ENCODE measurements at places on chromosomes 12 and 14. TPM values are rescaled to one million over a fixed set of nuclear protein-coding genes. Genes with fewer than 3 reads are reported as not detected.

DNA sequence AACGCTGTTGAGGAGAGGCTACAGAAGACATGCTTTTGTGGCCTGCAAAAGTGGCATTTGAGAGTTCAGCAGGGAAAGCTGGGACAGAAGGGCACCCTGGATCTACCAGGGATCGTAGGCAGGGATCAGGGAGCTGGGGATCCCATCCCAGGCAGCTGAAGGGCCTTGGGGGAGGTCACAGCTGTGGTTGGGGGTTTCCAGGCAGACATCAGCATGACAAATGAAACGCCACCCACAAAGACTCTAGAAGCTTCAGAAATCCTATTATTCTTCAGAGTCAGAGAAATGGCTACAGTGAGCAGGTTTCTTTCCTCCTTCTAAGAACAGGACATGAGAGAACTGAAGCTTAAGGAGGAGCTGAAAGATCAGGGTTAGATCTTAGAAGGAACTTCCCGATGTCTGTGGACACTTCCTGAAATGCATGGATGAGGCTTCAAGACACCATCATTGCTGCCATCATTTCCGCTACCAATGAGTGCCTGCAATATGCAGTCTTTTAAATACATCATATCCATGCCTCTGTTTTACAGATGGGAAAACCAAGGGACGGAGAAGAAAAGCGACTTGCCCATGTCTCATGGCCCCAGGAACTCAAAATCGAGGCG lies 104.3 kb downstream of the RBM19 start:
- no peak for DNase-seq

KIF5A gene
- total RNA-seq, result not detected

- no peak for DNase-seq
These were observed 167.5 kb upstream of the FKBP4 start for GRCh38 chr12:2627076-2627834.

DNA sequence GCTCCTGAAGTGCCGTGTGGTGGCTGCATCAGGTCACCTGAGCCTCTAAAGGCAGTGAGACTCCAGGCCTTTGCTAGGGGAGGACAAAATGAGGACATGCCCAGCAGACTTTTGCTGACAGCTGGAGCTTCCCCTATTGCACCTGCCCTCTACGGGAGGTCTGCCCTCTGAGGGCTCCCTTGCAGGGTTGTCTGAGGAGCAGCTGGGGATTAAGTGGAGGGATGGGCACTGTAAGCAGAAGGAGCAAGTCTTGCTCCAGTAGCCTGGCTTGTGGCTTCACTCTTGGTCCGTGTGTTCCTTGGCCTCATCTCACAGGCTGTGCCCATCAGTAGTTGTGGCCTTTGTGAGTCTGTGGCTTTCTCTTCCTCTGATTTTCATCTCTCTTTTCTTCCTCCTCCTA lies 66.9 kb upstream of the NRXN3 start:
- DNase-seq, result no peak

PMCH gene
- total RNA-seq, result not detected

DNA sequence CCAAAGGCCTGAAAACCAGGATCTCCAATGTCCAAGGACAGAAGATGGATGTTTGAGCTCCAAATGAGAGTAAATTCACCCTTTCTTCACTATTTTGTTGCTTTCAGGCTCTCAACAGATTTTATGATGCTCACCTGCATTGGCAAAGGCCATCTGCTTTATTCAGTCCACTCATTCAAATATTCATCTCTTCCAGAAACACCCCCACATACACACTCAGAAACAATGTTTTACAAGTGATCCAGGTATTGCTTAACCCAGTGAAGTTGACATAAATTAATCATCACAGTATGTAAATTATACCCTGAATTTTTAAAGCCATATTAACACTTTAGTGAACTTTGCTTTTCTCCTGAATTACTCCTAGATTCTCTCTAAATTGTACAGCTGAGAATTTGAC lies 63.3 kb downstream of the DUSP6 start:
- no peak for DNase-seq

DNA sequence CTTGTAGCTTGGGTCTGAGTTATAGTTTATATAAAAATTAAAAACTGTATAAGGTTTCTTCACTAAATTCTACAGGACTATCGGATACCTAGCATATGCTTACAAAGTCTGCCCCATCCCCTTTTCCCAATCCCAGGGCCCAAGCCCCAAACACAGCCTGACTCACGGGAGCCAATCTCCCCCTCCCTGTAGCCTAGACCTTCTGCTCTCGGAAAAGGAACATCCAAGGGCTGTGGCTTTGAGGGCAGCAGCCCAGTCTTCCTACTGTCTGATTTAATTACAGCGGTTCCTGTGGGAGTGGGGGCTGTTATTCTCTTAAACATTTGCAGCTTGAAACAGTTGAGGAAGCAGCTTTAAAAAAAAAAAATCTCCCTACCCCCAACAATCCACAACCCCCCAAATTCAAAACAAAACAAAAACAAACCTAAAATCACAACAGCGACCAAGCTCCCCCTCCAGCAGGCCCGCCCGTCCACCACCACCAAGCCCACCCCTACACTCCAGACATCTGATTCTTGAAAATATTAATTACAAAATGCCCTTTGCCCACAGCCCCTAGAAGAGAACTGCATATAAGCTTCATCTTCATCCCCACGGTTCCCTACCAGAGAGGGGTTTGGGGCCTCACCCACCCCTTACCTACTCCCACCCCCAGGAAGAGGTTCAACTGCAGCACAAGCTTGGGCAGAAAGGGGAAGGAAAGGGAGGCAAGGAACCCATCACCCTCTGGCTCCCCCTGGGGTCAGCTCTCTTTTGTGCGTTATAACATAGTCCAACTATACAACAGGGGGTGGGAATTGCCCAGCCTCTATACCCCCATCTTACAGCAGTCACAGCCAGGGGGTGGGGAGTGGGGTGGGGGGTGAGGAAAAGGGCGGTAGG lies 1.1 kb upstream of the PRKAG1 start:
- DNase-seq, result no peak

DNA sequence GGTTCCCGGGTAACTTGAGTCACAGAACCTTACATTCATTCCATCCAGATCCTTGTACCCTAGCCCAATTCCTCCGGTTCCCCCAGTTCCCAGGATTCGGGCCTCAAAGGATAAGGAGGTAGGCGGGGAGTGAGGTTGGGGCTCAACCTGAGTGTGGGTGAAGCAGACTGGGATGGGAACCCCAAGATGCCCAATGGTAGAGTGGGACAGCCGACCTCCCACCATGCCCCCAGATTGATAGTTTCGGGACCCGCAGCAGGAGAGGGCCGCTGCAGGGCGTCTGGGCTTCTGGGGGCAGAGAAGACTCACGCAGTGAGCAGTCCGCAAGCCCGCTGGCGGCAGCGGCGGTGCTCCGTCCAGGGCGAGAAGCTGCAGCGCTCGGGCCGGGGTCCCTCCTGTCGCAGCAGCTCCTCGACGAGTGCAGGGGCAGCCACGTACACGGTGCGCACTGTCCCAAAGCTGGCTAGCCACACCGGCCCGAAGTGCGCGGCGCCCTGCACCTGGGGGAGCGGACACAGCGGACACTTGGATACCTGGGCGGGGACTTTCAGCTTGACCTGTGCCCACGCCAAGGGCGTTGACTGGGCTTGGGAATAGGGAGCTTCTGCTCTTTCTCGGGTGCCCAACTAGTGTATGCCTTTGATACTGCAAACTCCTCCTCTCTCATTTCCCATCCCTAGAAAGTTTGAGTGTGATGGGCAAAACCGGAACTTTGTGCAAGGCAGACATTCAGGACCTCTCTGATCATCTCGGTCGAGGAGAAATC lies 997 bp downstream of the CYP27B1 start:
- no peak for DNase-seq

DNA sequence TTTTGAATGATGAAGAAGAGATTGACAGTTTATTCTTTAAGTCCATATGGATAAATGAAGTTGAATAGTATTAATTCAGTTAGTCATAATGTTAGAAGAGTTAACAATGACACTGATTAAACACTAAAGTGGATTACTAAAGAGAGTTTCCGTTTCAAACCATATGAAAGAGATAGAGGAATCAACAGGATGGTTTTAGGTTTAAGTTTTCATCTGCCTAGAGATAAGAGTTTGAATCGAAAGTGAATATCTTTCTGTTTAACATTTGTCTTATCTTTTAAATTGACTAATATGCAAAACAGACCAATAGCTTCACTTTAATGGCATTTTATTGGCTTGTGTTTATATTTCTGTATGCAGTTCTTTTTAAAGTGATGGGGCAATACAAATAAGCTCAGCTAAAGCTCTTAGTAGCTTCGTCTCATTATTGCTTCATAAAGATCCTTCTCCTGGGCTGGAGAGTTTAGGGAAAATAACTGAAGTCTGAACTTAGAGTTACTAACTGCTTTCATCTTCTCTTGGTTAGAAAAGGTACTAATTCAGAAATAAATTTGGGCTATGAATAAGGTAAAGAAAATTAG lies 66.0 kb downstream of the MIPOL1 start:
- DNase-seq, result no peak

DNA sequence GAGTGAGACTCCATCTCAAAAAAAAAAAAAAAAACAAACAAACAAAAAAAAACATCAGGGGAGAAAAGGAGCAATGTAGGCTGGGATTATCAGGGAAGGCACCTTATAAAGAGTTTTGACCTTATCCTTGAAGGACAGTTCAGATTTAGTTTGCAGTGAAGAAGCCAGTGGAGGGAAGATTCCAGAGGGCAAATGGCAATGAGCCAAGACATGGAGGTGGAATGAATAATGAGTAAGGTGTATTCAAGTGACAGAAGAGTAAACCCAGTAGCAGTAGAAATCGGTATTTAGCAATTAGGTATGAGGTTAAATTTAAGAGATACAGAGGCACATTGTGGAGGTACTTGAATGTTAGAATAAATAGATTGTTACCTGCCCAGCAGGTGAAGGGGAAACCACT lies 2.2 kb upstream of the DUSP16 start:
- no peak for DNase-seq

All from liver (tissue), 10 donors.